ENCODE measurements at places on chromosomes 3 and 15. TPM values are rescaled to one million over a fixed set of nuclear protein-coding genes. Genes with fewer than 3 reads are reported as not detected.

DNA sequence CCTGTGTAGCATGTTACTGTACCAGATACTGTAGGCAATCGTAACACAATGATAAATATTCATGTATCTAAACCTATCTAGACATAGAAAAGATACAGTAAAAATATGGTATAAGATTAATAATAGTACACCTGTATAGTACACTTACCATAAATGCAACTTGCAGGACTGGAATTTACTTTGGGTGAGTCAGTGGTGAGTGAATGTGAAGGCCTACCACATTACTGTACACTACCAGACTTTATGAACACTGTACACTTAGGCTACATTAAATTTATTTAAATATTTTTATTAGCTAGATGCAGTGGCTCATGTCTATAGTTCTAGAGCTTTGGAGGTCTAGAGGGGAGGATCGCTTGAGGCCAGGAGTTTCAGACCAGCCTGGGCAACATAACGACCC, 186.6 kb upstream of the ROPN1 start:
- DNase-seq, result no peak

DNA sequence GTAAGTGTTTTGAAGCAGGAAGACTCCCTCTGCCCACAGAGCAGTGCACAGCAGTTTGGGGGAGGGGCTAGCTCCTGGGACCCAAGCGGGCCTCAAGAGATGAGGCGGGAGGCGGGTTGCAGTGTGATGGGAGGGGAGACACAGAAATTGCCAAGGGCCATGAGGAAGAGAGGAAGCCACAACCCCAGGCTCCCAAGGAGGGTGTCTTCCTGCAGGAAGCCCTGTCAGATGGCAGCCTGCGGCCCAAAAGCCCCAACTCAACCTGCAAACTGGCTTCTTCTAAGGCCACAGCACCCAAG, 7.3 kb upstream of the ISLR2 start:
- no peak for DNase-seq

Gene ACSBG1
- 0.25 TPM for total RNA-seq

- no peak for DNase-seq
Observed at GRCh38 chr15:81258455-81258854, 61.8 kb downstream of the IL16 start.

DNA sequence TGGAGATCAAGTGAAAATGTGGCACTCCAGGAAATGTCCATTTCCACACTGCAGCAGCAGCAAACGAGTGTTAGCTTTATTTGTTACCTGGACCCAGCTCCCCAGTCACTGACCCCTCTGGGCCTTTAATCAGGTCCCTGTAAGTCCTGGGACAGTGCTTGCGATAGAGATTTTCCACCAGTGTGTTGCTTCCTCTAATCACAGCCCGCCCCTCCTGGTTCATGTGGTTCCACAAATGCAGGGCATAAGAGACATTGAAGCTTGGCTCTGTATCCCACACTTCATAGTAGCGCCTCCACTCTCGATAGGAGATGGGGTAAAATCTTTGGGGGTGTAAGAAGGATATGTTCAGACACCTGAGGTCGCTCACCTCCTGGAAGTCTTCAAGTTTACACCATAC, 8.0 kb downstream of the A4GNT start:
- no peak for DNase-seq

DNA sequence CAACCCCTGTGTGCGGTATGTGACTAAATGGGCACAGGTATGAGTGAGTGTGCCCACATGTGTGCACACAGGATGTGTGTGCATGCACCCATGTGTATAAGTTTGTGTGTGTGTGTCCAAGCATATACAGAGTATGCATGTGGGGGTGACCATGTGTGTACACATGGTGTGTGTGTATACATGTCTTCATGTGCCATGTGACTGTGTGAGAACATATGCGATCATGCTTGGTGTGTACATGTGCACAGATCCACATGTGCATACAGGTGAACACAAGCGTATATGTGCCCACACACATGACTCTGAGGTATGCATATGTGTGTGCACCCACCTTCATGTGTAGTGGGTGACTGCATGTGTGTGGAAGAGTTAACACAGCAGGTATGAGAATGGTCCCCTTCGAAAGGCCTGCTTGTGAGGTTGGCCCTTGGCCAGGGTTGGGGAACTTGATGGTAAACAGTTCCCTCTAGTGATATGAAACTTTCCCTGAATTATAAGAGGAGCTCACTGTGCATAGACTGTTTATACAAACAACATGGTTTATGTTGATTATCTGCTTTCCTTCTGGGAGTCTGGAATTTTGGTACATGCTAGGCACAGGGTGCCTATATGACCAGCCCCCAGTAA, 10.3 kb downstream of the PFKFB4 start:
- DNase-seq, result no peak

DNA sequence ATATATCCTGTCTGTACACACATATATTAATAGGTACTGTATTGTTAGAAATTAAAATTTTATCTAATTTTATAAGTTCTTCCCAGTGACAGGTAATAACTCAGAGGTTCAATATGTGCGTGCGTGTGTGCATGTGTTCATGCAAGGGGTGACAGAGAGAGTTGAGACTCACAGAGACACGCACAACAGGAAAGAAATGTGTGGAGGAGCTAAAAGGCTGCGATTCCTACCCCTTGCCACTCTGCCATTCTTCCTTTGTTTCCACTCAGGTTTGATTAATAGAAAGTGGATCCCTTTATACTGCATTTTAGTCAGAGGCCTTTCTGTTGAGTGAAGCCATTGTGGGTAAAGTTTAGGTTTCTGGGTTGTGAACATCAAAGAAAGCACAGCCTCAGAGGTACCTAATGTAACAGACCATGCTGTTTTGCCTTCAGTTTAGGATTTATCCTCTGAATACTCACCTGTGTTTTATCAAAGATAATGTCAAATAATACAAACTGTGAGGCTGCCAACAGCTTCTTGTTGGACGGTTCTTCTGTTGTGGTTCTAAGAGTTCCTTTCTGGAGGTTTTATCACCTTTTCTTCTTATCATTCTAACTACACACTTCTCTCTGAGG, 182.3 kb downstream of the EPHA3 start:
- DNase-seq, result no peak

Gene NRG4
- not detected for total RNA-seq

GRCh38 chr15:93266291-93266690, 177.3 kb upstream of the RGMA start:
- no peak for DNase-seq

Gene CDHR4
- 0.32 TPM for total RNA-seq

- no peak for DNase-seq
Observed at GRCh38 chr3:11641683-11642430, 1.9 kb downstream of the VGLL4 start.

DNA sequence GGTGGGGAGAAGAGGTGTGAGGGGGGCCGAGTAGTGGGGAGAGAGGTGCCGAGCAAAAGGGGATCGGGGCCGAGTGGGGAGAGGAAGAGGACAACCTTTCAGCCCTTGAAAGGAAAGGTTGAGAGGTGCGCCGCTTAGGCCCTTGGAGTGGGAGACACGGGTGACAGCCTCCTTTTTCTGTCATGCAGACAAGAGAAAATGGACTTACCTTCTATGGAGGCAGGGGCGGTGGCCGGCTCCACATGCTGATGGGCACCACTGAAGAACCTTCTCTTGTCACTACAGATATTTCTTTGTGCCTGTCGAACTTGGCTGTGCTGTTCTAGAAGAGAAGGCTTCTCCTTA, 421 bp downstream of the KLHL18 start:
- DNase-seq, result peak; percentile 47

- DNase-seq, result peak; percentile 87
Observed at GRCh38 chr15:60840703-60841411, 361.9 kb upstream of the ICE2 start.
